SK-N-SH (cell line): ENCODE measurements at places on chromosomes 1 and 21.

GRCh38 chr1:53643041-53643880, 95.7 kb downstream of the GLIS1 start:
- H3K4me1 ChIP-seq = no peaks in the 10 kb centered on the region
- peak overlapping the region; percentile 97 for H3K27ac ChIP-seq
- no peaks in the 10 kb centered on the region for H3K36me3 ChIP-seq
- H3K4me3 ChIP-seq = no peak overlapping the region

DNA sequence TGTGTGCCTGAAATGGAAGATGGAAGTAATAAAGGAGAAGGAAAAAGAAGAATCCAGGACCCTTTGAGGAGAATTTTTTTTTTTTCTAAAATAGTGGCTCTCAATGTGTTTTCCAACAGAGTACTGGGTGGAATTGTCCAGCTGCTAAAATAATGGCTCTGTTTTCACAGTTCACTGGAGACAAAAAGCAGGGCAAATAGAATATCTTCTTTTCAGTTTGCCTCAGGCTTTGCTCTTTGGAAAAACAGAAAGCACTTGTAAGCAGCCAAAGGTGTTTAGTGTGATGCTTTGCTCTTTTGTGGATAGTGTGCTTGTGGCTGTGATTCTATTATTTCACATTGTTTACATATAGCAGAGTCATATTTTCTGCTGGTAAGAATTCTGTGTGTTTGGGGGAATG, 77.4 kb upstream of the MROH9 start:
- no peak overlapping the region for H3K4me3 ChIP-seq
- no peak for DNase-seq
- no peaks in the 10 kb centered on the region for H3K27me3 ChIP-seq
- no peaks in the 10 kb centered on the region for H3K36me3 ChIP-seq

DNA sequence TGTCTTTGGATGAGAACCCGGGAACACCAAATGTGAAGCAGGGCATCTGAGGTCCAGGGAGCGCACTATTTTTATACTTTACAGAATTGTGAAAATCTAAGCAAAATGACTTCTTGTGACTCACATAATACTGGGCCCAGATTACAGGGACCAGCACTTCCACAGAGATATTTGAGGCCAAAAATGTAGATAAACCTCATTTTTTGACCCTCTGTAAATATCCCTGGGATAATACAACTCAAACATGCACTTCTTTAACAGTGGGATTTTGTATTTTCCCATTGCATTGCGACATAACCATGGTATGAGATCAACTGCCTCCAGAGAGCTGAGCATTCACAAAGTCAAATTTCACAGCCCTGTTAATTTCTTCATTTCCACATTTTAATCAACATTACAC, 289.4 kb upstream of the ADGRL4 start:
- H3K27me3 ChIP-seq = no peaks in the 10 kb centered on the region
- H3K4me1 ChIP-seq = no peaks in the 10 kb centered on the region
- DNase-seq = no peak

DNA sequence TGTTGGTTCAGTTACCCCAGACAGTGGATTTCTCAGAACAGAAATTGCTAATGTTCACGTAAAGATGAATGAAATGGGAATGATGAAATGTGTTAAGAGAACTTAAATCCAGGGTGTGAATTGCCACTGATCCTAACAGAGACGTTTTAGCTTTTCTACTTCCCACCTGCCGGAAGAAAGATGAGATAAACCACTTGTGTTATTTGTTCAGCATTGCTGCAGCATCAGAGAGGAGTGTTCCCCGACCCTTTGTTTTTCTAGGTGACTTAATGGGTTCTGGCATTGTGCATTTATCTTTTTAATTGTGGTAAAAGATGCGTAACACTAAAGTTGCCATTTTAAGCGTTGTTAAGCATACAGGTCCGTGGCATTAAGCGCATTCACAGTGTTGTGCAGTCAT, 122.3 kb downstream of the GALNT2 start:
- H3K4me1 ChIP-seq = peaks cover 22% of the 10 kb centered on the region
- H3K27me3 ChIP-seq = no peaks in the 10 kb centered on the region
- H3K36me3 ChIP-seq = peaks cover 4% of the 10 kb centered on the region; the same call in 1 of the 2 replicates
- DNase-seq = no peak
- H3K27ac ChIP-seq = no peak overlapping the region

GRCh38 chr21:17631195-17631594, 18.5 kb upstream of the BTG3 start:
- H3K4me1 ChIP-seq = no peaks in the 10 kb centered on the region
- H3K36me3 ChIP-seq = no peaks in the 10 kb centered on the region
- no peak overlapping the region for H3K4me3 ChIP-seq
- DNase-seq = no peak
- no peaks in the 10 kb centered on the region for H3K27me3 ChIP-seq

DNA sequence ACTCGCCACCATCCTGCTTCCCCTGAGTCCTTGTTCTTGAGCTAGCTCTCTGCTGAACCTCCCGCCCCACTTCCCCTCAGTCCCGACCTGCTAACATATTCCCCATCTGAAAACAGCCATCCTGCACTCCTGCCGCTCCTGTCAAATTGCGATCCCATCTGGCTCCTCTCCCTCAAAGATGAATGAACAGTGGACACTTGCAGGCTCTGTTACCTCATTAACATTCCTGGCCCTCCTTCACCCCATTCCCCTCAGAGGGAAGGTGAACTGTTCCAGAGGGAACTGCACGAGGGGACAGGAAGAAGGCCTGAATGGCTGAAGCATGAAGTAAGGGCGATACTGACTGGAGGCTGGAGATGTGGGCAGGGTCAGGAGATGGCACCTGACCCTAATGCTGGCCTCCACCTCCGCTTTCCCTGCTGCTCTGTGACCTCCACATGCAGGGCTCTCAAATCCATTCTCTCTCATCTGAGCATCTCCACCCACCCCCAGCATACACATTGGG, 7.4 kb upstream of the CELSR2 start:
- peaks cover 9% of the 10 kb centered on the region for H3K36me3 ChIP-seq
- H3K4me3 ChIP-seq = no peak overlapping the region
- peaks cover 11% of the 10 kb centered on the region; the same call in 1 of the 2 replicates for H3K4me1 ChIP-seq
- no peak overlapping the region for H3K27ac ChIP-seq
- DNase-seq = no peak

DNA sequence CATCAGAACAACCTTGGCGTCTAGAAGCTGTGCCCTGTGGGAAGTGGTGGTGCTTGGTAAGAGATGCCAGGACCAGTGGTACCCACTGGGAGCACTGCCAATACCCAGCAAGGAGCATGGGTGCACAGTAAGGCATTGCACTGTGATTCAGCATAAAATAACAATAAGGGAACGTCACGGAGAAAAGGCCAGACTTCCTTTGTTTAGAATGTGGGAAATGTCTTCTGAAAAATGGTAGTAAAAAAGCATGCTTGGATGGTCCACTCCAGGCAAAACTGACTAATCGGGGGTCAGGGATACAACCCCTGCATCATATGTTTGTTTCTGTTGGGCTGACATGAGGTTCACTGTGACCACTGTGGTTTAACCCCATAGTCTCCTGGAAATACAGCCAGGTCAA, 14.7 kb downstream of the METTL18 start:
- no peak overlapping the region for H3K4me3 ChIP-seq
- peak overlapping the region; percentile 72; the same call in 1 of the 2 replicates for H3K27ac ChIP-seq
- no peak for DNase-seq
- peaks cover 22% of the 10 kb centered on the region for H3K4me1 ChIP-seq
- H3K27me3 ChIP-seq = no peaks in the 10 kb centered on the region

DNA sequence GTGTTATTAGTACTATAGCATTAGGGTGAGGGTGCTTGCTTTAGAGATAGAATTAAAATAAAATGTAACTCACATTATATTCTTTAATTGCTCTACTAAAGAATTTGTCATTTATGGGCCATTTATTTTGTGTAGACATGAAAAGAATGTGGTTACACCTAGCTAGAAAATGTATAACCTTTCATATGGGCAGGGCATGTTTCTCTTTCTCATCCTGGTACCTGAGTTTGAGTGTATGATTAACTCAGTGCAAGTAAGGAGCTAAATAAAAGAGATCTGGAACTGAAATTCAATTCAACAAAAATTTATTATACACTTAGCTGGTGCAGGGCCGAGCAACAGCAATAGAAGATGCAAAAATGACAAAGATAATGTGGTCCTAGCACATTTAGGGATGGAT, 47.4 kb downstream of the MAP3K7CL start:
- H3K4me3 ChIP-seq = no peak overlapping the region
- no peak for DNase-seq
- no peaks in the 10 kb centered on the region; the same call in 1 of the 2 replicates for H3K4me1 ChIP-seq
- H3K27ac ChIP-seq = no peak overlapping the region
- no peaks in the 10 kb centered on the region for H3K27me3 ChIP-seq
- no peaks in the 10 kb centered on the region for H3K36me3 ChIP-seq

DNA sequence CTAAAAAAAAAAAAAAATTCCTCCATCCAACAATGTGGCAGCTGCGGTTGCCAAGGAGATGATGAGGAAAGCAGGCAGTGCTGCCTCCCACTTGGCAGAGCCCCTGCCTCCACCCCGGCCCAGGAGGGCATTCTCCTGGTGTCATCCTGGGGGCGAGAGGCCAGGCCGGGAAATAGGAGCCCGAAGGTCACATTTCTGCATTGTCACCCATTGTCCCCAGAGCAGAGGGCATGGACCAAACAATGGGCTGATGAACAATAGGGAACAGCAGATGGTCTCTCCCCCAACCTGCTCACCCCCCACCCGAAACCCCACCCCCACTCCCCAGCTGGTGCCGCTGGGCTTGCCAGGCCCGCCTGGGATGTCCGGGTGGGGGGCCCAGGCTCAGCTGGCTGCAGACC, 37.3 kb downstream of the CAMK2N1 start:
- no peaks in the 10 kb centered on the region; the same call in 1 of the 2 replicates for H3K4me1 ChIP-seq
- peak; percentile 58 for DNase-seq
- no peaks in the 10 kb centered on the region for H3K36me3 ChIP-seq
- no peak overlapping the region for H3K27ac ChIP-seq
- H3K4me3 ChIP-seq = no peak overlapping the region
- H3K27me3 ChIP-seq = no peaks in the 10 kb centered on the region

GRCh38 chr1:57158604-57158998, 192.8 kb upstream of the C8B start:
- no peaks in the 10 kb centered on the region for H3K4me1 ChIP-seq
- no peak overlapping the region for H3K27ac ChIP-seq
- H3K4me3 ChIP-seq = no peak overlapping the region
- H3K27me3 ChIP-seq = no peaks in the 10 kb centered on the region
- peak; percentile 9 for DNase-seq
- H3K36me3 ChIP-seq = no peaks in the 10 kb centered on the region

DNA sequence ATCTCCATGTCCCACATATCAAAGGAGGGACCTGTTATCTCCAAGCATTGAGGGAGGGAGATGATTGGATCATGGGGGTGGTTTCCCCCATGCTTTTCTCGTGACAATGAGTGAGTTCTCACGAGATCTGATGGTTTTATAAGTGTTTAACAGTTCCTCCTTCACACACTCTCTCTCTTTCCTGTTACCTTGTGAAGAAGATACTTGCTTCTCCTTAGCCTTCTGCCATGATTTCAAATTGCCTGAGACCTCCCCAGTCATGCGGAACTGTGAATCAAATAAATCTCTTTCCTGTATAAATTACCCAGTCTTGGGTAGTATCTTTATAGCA, 91.6 kb downstream of the DDAH1 start:
- H3K27me3 ChIP-seq = no peaks in the 10 kb centered on the region
- peak overlapping the region; percentile 69; the same call in 1 of the 2 replicates for H3K27ac ChIP-seq
- H3K4me1 ChIP-seq = peaks cover 65% of the 10 kb centered on the region
- no peak for DNase-seq

- H3K4me1 ChIP-seq = no peaks in the 10 kb centered on the region
- no peak overlapping the region for H3K27ac ChIP-seq
- H3K4me3 ChIP-seq = no peak overlapping the region
- no peak for DNase-seq
- H3K27me3 ChIP-seq = no peaks in the 10 kb centered on the region
- no peaks in the 10 kb centered on the region for H3K36me3 ChIP-seq
Observed at GRCh38 chr1:36217670-36218069, 6.6 kb upstream of the THRAP3 start.

DNA sequence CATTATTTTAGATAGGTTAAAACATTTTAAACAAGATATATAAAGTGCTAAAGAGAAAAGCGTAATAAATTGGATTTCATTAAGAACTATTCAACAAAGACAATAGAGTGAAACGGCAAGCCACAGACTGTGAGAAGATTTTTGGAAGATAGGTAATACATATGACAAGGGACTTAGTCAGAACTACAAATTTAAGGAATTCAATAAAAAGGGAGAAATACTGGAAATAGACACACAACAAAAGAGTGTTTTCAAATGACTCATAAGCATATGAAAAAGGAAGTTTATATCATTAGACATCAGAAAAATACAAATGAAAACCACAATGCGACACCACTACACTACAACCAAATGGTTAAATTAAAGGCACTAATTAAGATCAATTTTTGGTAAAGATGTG, 90.5 kb downstream of the GDAP2 start:
- no peak for DNase-seq
- H3K27ac ChIP-seq = no peak overlapping the region
- peaks cover 2% of the 10 kb centered on the region for H3K4me1 ChIP-seq
- no peaks in the 10 kb centered on the region for H3K27me3 ChIP-seq

DNA sequence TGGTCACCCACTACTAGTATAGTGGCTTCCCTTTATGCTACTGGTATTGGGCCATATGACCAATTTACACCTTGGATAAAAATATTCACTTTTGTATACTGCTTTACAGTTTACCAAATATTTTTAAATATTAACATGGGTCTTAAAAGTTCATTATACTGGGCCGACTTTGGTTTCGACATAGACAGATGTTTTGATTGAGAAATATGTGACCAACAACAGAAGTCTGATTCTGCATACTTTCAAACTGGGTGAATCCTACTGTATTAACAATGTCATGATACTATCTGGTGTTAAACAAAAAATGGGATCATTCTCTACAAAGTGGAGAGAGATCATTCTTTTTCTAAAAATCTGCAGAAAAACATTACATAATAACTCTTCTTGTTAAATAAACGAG, 134.8 kb downstream of the AKT3 start:
- peaks cover 43% of the 10 kb centered on the region for H3K4me1 ChIP-seq
- H3K27ac ChIP-seq = peak overlapping the region; percentile 91
- no peak for DNase-seq
- no peaks in the 10 kb centered on the region for H3K36me3 ChIP-seq

DNA sequence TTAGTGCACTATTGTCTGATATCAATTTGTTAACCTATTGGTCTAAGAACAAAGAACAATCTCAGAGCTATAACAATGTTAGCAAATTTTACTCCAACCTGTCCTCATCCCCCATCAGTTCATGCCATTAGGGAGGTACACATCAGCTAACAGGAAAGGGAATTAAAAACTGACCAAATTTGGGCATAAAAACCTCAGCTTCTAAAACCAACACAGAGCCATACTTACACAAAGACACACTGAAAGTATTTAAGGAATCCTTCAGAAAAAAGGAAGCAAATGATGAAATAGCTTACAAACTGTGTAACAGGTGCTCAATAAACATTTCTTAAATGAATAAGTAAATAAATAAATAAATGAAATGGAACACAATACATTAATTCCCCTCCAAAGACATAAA, 89.2 kb downstream of the TTLL7 start:
- DNase-seq = no peak
- H3K27ac ChIP-seq = no peak overlapping the region
- no peak overlapping the region for H3K4me3 ChIP-seq
- peaks cover 8% of the 10 kb centered on the region for H3K36me3 ChIP-seq

GRCh38 chr1:23555986-23556634, 3.2 kb downstream of the ID3 start:
- H3K27ac ChIP-seq = peak overlapping the region; percentile 100
- no peaks in the 10 kb centered on the region for H3K27me3 ChIP-seq
